ENCODE measurements at places on chromosomes 3 and 15. TPM values are rescaled to one million over a fixed set of nuclear protein-coding genes. Genes with fewer than 3 reads are reported as not detected.

Gene UPK1B
- 7.1 TPM for polyA plus RNA-seq

Gene APOD
- polyA plus RNA-seq, result 8.2 TPM

Gene GOLGA8J
- 1.8 TPM for polyA plus RNA-seq

Gene PPARG
- 28.5 TPM for polyA plus RNA-seq

Gene TFRC
- polyA plus RNA-seq, result 43.2 TPM

Gene RAB27A
- polyA plus RNA-seq, result 15.2 TPM

Gene FGD5
- polyA plus RNA-seq, result 23.9 TPM

Gene ANKRD28
- polyA plus RNA-seq, result 52.3 TPM

Gene NEK11
- polyA plus RNA-seq, result 15.8 TPM

- DNase-seq, result no peak
Observed at GRCh38 chr3:63874769-63875168, 11.1 kb downstream of the ATXN7 start.

DNA sequence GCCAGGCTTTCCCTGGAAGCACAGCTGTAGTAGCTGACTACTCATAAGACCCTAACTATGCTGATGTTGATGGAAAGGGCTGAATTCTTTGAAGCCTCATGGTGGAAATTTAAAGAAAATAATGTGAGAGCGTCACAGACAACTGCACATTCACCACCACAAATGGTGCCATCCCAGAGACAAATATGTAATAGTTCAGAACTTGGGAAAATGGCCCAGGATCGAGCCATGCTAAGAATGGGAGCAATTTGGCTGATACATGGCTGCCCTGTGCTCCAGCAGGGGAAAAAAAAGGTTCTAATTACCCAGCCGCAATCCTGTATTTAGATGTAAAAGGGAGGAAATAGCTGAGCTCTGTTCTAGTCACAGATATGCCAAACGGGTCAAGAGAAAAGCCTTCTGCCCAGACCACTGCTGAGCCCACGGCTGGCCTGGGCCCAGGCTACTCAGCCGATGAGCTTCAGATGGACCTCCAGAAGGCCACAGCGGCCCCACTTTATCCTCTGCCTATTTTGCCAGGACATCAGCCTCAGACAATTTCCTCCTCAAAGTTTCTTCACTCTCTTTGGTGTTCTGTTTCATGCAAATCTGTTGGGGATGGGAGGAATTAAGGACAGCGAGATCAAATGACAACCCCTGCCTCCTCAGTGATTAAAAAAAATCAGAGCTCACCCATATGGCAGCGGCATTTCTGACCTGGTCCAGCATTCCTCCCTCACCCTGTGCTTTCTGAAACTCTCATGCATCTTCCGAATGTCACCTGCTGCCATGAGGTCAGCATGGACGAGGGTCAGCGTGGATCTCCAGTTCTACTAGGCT lies 54.5 kb upstream of the MEX3B start:
- peak; percentile 65 for DNase-seq

DNA sequence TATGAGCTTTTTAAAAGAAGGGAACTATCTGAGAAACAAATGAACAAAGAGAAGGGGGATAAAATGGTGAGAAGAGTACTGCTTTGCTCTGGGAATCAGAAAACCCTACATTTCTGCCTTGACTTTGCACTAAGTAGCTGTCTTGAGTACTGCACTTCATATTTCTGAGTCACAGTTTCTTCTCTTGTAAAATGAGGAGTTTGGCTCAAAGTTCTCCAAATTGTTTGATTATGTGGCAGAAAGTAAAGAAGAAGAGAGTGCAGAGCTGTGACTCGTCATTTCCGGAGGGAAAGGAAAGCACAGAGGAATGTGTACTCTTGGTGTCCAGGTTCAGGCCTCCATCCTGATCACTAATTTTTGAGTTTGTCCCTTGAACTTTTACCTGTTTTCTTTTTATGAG lies 54.7 kb downstream of the TP63 start:
- DNase-seq, result no peak

GRCh38 chr3:159839561-159840379 lies 148.9 kb upstream of the IL12A start:
- DNase-seq, result no peak

- DNase-seq, result no peak
Observed at GRCh38 chr3:47410801-47411646, 30.2 kb downstream of the PTPN23 start.

DNA sequence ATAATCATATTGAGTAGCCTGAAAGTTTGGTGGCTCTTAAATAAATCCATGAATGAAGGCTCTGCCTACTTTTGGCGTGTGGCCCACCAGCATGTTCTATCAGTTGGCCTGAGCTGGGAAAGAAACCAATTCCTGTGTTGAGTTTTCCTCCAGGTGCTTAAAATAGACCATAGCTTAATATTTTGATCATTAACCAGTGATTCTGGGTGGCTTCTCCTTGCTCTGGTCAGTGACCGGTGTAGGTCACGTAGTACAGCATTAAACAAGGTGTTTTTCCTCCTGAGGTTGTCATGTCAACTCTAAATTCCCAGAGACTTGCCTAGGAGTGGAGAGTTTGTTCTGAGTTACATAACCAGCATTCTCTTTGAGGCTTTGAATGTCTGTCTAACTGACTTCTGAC lies 1.3 kb downstream of the HHLA2 start:
- peak; percentile 64 for DNase-seq

- no peak for DNase-seq
Observed at GRCh38 chr15:51172193-51172592, 77.5 kb upstream of the TNFAIP8L3 start.

DNA sequence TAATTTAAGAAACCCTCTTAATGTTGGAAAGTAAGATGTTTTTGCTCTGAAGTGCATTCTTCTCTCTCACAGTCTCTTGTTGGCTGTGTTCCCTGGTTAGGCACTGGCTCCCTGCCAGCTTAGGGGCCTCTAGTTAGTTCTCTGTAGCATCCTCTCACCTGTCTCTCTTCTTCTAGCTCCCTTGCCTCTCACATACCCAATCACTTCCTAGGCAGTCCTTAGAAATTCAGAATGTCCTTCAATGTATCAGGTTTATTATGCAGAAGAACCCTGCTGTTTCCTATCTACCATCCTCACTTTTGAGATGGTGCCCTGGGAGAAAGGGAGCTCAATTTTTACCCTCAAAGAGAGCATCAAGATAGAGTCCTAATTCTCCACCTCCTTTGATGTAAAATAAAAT lies 36.2 kb upstream of the CPNE4 start:
- no peak for DNase-seq

GRCh38 chr15:99097441-99098410 lies 7.2 kb upstream of the SYNM start:
- DNase-seq, result no peak

GRCh38 chr3:186316666-186317260 lies 45.3 kb downstream of the DGKG start:
- DNase-seq, result no peak

GRCh38 chr15:49083401-49084284 lies 37.4 kb upstream of the SECISBP2L start:
- peak; percentile 4 for DNase-seq

DNA sequence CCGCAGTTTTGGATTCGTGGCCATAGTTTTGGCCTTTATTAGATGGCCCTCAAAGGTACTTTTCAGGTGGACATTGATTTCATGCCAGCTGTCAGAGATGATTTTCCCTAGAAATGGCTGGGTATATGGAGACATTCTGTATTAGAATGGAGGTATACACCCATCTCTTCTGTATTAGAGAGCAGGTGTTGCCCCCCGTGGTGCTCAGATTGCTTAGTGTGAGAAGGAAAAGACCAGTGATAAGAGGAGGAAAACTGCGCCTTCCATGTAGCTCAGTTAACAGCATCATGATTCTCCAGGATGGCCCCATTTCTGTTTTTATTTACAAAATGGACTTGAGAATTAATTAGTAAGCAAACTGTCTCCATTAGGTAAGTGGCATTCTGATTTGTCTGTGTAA lies 145.9 kb downstream of the IGF1R start:
- no peak for DNase-seq

DNA sequence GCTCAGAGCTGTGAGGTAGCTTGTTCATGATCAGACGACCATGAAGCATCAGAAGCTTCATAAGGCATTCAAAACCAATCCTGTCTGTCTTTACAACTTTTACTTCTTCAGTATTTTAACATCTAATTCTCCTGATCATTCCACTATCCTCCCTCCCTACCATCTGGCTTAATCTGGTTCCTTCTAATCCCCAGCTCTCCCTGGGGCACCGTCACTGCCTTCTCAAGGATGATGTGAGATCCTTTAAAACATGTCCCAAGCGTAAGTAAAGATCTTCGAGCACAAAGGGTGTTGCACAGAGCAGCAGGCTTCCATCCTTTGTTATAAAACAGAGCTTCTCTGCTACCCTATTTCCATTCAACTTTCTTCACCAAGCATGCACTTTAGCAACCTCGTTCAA lies 362.7 kb upstream of the ARRDC4 start:
- DNase-seq, result no peak

GRCh38 chr3:62500556-62501288 lies 127.4 kb upstream of the FEZF2 start:
- no peak for DNase-seq

DNA sequence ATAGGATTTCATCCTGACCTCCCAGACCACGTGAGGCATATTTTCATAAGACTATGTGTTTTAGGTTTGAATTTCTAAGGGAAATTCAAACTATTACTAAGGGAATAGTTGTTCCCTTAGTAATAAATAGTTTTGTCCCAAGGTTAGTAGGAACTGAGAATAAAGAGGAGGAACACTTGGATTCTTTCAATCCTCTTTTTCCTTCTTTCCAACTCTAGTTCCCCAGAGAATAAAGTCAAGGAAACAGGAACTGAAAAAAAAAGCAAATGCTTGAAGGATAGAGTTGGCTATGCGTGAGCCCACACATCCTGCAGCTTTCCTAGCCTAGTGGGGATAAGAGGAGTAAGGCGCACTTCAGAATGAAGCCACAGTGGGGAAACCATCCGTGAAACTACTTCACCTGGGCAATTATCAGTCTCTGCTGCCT lies 312.1 kb upstream of the TGFBR2 start:
- no peak for DNase-seq

DNA sequence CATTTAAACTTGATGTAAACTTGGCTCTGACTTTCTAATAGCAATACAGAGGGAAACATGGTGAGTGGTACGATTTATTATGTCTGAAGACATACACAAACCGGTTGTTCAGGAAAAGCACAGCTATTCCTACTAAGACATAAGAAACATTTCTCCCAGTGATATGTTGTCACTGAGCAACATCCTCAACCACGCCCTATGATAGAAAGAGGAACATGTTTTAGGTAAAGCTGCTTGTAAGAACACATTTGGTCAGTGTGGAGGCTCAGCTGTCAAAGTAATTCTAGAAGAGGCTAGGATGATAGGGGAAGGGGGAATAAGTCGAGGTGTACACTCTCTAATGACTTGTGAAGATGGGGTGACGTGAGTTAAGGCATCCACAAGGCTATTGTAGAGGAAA lies 42.7 kb upstream of the B3GNT5 start:
- DNase-seq, result no peak

GRCh38 chr15:32669896-32670611 lies 28.5 kb downstream of the SCG5 start:
- no peak for DNase-seq

GRCh38 chr15:41205315-41205714 lies 25.2 kb downstream of the EXD1 start:
- DNase-seq, result no peak

GRCh38 chr3:114452937-114453336 lies 159.1 kb downstream of the TIGIT start:
- no peak for DNase-seq

- no peak for DNase-seq
Observed at GRCh38 chr3:5138214-5138981, 16.3 kb downstream of the ARL8B start.

GRCh38 chr3:194277786-194278130 lies 73.4 kb downstream of the CPN2 start:
- DNase-seq, result no peak

DNA sequence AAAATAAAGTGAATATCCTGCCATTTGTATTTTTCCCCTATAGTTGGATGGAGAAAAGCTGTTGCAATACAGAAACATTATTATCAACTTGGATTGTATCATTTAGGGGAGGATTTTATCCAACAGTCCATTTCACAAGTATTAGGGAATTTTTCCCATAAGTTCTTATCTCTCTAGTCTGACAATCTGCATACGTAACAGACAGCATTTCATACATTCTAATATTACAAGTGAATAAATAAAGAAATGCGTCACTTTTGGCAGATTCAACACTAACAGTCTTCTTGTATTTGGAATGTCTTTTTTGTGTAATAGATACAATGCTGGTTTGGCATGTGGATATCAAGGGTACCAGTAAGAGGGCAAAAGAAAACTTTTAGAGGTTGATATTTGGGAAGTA lies 795.3 kb upstream of the ARRDC4 start:
- DNase-seq, result no peak

- DNase-seq, result no peak
Observed at GRCh38 chr15:87917480-87917879, 339.1 kb downstream of the NTRK3 start.

DNA sequence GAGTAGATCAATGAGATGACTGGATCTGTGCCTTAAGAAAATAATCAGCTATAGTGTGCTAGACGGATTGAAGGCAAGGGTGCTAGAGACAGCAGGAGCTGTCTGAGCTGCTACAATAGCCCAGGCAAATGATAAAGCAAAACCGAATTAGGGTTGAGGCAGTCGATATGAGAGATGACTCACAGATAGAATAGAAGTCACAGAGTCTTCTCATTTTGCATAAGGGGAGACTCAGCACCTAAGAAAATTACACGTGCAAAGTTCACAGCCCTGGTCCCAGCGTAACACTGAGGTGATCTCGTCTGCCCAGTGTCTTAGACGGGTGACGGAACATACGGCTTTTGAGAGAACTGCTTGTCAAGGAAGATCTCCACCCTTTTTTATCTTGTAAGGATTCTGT lies 11.6 kb downstream of the LPP start:
- no peak for DNase-seq

DNA sequence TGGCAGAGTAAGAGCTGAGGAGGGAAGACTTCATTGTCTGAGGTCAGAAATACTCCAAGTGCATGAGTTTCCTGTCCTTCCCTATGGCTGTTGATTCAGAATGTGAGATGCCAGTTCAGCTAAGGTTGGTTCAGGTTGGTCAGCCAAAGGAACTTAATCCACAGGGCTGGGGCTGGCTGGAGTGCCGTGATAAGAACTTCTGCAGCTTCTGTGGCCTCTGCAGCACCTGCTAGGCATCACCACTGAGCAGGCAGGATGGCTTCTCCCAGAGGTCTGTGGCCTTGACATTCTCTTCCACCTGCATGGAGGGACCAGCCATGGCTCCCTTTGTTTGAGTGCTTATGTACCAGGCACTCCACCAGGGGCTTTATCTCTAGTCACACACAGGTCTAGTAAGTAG lies 109.5 kb upstream of the PLXNA1 start:
- no peak for DNase-seq

- DNase-seq, result no peak
Observed at GRCh38 chr3:126867190-126867862, 115.6 kb upstream of the PLXNA1 start.

GRCh38 chr3:194307849-194308248 lies 43.3 kb downstream of the CPN2 start:
- no peak for DNase-seq

GRCh38 chr3:109648027-109648426 lies 310.7 kb upstream of the DPPA4 start:
- DNase-seq, result peak; percentile 38

GRCh38 chr15:45555934-45556608 lies 31.1 kb upstream of the BLOC1S6 start:
- DNase-seq, result no peak

- no peak for DNase-seq
Observed at GRCh38 chr15:67783303-67783702, 42.0 kb upstream of the SKOR1 start.
